ENCODE measurements at places on chromosomes 2 and 18.

GRCh38 chr18:78878335-78878734, 101.3 kb upstream of the SALL3 start:
- no peak for DNase-seq

DNA sequence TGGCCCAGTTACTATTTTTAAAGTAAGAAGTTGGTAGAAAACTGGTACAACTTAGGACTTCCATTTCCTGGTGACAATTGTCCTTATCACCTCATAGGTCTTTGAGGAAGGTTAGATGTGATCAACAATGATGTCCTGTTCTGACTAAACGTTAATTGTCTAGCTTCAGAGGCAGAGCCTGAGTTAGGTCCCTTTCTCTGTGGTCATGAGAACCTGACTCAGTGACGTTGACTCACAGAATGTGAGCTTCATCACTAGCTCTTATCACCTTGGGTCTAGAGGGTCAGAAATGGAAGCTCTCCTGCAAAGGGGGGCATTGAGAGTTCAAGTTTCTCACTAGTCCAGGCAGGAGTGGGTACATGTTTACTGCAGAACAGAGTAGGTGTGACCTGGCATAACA, 60.6 kb upstream of the ATP8B1 start:
- DNase-seq, result no peak

GRCh38 chr18:62637403-62637802, 77.9 kb upstream of the PHLPP1 start:
- DNase-seq, result no peak

DNA sequence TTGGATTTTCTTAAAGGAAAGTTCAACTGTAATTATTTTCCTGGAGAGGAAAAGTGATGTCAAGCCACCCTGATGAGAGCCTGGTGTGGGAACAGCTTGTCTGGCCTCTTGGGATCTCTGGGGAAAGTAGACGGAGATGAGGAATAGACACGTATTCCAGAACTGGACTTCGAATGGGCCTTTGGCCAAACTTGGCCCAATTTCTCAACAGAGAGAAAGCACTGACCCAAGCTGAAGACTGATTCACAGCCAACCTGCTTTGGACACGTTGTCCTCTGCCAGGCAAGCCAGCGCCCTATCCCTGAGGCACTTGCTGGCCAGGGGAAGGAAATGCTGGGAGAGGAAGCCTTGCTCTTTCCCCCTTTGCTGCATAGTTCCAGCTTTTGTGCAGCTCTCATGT, 70.8 kb upstream of the CTAGE1 start:
- DNase-seq, result no peak

GRCh38 chr18:59276047-59276446, 2.8 kb upstream of the RAX start:
- DNase-seq, result no peak

DNA sequence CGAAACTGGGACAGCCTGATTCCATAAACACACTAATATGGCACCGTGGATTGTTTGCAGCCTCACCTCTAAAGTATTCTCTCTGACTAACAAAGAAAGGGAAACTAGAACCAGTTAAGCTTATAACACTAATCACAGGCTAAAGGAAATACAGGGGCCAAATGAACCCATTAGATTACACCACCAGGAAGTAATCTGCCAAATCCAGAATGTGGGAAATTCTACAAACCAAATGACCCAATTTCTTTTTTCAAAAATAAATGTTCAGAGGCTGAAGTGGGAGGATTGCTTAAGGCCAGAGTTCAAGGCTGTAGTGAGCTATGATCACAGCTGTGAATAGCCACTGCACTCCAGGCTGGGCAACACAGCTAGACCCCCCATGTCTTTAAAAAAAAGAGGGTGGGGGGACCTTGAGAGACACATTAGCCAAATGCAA, 1.5 kb upstream of the MPPE1 start:
- no peak for DNase-seq
